WTC11 (cell line): ENCODE measurements at places on chromosomes 1 and 21.

- no peak for DNase-seq
Measured at GRCh38 chr1:96533820-96534219, 187.8 kb upstream of the PTBP2 start.

GRCh38 chr1:178094739-178095645 is 1.1 kb downstream of the RASAL2 start:
- DNase-seq: no peak

DNA sequence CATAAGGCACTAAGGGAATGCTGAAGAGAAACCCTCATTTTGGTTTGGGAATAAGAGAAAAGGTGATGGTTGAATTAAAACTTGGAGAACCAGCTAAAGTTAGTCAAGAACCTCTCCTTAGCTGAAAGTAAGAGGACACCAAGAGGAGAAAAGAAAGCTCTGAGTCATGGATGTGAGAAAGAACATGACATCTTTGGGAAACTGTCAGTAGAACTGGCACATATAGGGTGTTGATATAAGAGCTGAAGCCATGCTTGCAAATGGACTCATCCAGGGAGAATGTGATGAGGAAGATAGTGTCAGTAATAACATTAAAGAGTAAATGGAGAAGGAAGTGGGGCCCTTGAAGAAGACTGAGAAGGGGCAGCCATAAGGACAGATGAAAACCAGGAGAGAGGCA is 54.3 kb downstream of the LRRC8C start:
- DNase-seq: no peak

DNA sequence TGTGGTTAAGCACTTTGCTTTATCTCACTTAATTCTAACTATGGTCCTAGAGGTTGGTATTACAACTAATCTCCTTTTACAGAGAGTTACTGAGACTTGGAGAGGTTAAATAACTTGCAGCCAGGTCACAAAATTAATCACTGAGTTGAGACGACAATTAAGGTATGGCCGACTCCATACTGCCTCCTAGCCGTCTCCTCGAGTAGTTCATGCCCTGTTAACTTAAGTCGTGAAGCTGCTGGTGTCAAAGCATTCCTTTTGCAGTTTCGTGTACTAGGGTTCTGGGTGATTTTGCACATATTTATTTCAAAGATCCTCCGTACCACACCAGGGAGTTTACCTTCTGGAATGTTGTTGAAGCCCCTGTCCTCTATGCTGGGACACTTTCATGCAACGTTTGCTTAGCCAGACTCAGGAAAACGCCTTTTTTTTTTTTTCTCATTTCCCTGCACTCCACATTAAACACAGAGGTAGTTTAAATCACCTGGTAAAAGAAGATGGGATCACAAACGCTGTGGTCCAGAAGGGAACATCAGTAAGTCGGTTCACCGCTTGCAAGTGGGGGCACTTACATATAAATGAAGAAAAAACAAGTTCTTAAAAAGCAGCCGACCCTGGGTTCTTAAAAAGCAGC is 570 bp upstream of the NEK7 start:
- peak; percentile 70 for DNase-seq

- no peak for DNase-seq
Measured at GRCh38 chr1:35605867-35606182, 32.7 kb downstream of the TFAP2E start.
